Left kidney (tissue), 8 donors: ENCODE measurements at places on chromosomes 5 and 9. TPM values are rescaled to one million over a fixed set of nuclear protein-coding genes. Genes with fewer than 3 reads are reported as not detected.

DNA sequence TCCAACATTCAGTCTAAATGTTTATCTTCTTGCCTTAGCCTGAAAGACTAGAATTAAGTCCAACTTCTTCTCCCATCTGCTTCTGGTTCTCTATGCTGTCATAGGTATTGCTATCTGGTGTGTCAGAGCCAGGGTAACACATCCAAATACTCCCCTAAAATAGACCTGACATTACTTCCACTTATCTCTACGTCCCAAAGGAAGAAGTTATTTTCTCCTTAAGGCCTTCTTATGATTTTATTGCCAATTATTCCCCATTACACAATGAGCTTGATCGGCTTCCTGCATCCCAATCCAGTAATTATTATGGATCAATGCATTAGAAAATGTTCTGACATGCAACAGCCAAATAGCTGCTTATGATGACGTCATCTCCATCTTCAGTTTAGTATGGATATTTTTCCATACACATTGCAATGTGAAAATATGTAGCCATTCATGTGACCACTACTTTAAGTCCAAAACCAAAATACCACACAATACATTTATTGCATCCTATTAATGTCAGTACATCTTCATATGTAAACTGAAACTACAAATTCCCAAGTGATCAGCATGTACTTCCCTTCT is 555.5 kb downstream of the MAT2B start:
- no peak for DNase-seq

GRCh38 chr9:112170968-112171367 is 4.1 kb downstream of the SUSD1 start:
- no peak for DNase-seq

DNA sequence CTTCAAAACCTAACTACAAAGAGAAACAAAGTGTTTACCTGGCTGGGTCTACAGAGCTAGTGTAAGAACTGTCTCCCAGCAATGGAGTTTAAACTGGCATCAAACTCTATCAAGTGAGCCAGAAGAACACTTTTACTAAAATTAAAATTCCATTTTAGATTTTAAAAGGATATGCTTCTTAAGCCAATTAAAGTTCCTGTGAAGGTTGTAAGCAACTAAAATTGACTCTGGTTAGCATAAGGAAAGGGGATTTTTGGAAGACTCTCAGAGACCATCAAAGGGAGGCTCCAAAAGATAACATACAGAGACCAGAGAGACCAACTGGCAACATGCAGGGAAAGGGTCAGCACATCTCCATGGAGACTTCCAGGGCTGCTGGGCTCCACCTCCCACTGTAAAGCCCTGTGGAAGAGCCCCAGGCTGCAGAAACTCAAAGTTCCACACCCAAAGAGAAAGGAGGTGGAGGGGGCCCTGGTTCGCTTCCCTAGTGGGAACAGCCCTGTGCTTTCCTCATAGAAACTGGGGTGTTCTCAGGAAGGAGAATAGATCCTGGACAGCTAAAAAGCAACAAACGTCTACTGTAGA is 91.7 kb downstream of the AUH start:
- no peak for DNase-seq

DNA sequence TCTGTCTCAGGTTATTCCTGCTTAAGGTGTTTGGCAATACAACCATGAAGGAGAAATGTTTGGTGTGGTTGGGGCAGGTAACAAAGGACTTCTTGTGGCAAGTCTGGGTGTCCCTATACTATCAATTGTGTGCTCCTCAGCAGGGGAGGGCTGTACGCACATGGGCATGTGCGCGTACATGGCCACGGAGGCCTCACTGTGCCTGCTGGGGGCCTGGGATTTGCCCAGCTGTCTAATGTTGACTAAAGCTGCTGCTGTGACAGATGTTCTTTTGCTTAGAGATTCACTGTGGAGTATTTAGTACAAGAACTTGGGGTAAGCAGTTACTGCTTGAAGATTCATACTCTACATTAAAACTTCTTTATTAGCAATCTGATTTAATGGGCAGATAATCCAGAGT is 97.5 kb downstream of the HSPA4 start:
- DNase-seq, result no peak

- no peak for DNase-seq
Observed at GRCh38 chr9:14365670-14366069, 51.7 kb upstream of the NFIB start.

DNA sequence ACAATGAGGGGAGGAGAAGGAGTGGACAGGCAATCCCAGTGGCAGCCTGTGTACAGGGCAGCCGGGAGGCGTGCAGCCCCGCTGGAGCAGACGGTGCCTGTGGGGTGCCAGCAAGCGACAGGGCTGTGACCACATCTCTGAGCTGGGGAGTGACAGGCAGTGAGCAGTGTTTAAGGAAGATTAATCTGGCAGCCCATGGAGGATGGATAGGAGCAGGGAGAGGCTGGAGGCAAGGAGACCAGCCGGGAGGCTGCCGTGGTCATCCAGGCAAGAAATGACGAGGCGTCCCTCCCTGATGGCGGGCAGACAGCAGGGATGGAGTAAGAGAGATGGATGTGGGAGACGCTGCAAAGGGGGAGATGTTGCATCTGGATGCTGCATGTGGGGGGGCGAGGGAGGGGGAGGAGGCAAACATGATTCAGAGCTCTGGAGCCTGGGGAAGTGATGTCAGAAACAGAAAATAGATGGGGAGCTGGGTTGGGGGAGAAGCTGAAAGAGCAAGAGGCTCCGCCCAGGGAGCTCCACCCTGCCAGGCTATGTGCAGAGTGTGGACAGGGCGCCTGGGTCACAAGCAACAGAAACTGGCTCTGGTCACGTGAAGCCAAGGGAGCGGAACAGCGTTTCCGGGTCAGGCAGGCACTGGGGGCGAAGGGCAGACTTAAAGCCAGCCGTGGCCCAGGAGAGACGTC is 12.6 kb downstream of the UNC5A start:
- DNase-seq, result no peak

- no peak for DNase-seq
Observed at GRCh38 chr5:29387384-29387783, 1806.1 kb upstream of the CDH6 start.

DNA sequence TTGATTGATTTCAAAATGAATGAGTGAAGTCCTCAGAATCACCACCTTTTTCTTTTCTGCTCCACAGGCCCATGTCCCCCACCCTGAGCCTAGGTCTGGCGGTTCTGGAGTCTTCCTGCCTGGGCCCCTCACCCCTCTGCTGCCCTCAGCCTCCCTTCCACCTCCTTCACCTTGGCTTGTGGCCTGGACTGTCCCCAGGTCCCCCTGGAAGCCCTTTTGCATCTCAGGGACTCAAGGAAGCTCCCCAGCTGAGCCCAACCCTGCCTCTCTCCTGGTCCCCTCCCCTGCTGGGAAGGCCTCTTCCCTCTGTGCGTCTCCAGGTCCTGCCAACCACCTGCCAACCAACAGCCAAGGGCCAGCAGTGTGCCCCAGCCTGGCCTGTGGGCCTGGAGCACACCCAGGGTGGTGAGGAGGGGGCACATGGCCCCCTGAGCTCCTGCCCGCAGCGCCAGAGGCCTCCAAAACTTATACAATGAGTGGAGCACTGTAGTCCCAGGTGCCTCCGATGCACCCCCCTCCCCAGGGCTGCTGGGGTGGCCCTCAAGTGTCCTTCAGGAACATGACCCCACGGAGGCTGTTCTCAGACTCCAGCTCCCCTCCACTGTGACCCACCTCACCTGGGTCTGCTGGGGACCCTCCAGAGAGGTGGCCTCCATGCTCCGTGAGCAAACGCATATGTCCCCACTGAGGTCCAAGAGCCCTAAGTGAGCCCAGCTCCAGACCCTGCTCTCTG is 20.3 kb downstream of the GLT6D1 start:
- no peak for DNase-seq

DNA sequence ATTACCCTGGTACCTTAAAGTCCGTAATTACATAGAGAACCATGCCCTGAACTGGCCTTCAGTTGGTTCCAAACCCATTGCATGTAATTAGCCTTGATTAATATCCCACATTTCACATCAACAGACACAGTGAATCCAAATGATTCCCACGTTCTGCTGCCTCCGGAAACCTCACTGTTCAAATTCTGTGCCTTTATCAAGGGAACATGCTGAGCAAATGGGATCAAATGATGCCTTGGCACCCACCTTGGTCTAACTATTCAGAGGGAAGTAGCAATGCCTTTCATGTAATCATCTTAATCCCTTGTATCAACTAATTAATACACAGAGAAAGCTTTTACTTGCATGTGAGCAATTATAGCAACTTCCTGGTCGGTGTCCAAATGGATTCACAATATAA is 100.6 kb downstream of the EFNA5 start:
- DNase-seq, result no peak

- DNase-seq, result no peak
Observed at GRCh38 chr9:119941091-119941490, 571.9 kb upstream of the BRINP1 start.

DNA sequence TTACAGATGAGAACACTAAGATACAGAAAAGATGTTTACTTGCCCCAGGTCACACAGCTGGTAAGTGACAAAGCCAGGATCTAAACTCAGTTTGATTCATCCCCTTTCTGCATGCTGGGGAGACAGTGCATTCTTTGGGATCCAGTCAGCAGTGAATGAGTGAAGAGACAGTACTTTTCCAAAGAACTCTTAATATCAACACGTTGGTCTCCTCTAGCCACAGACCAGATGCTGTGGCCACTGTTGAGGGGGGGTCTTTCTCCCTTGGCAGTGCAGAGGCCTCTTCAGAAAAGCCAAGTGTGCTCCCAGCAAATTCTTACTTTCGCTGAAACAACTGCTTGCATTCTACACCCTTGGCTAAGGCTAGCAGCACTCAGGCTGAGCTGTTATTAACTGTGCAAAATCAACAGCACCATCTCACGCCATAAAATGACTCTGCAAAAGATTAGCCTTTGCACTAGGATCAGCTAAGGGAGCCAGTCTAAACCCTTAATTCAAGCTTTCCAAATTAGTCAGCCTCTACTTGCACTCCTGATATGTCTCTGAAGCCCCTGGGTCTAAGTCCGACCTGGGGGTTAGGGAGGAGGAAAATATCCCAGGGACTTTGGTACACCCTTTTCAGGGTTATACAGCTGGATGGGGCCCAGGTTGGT is 4.8 kb upstream of the TMEM171 start:
- no peak for DNase-seq

- peak; percentile 73 for DNase-seq
Observed at GRCh38 chr5:59367791-59368394, 525.6 kb downstream of the PDE4D start.

- no peak for DNase-seq
Observed at GRCh38 chr5:17364987-17365810, 132.8 kb upstream of the TAF11L2 start.

- no peak for DNase-seq
Observed at GRCh38 chr5:60699288-60699608, 718 bp downstream of the DEPDC1B start.

DNA sequence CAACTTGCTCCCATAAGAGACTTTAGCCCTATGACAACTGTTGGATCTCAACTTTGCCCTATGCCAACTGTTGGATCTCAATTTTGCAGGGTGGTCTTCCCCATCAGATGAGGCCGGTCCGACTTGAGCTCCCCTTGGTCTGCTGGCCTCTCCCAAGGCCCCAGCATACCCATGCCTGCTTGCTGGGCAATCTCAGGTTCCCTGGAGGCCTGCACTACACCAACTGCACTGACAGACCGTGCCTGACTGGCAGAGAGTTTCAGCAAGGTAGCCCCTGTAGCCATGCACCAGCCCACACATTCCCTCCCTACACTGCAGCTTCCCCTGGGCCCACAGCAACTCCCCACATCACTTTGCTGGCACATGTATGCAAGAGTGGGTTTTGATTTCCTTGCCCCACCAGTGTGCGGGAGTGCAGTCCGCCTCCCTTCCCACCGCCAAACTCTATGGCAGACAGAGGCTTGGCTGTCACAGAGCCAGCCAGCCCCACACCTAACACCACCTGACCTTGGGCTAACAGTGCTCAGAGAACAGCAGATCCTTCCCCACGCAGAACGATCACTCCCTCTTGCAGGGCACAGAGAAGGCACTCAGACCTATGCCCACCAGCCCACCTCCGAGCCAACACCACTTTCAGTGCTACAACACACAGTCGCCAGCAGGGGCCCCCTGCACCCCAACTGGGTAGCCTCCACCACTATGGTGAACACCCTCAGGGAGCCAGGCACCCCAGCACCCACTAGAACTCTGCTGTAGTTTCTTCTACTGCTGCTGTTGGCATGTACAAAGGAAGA is 279.9 kb upstream of the COX7C start:
- no peak for DNase-seq

LHX3 gene
- polyA plus RNA-seq, result not detected

HTR4 gene
- not detected for polyA plus RNA-seq

CSF1R gene
- 11.8 TPM for polyA plus RNA-seq

PCDHGA2 gene
- 6.8 TPM for polyA plus RNA-seq
